ENCODE measurements at places on chromosomes 1 and 21.

- ATAC-seq: no peak
Observed at GRCh38 chr1:47887475-47888293, 109.5 kb downstream of the TRABD2B start.

DNA sequence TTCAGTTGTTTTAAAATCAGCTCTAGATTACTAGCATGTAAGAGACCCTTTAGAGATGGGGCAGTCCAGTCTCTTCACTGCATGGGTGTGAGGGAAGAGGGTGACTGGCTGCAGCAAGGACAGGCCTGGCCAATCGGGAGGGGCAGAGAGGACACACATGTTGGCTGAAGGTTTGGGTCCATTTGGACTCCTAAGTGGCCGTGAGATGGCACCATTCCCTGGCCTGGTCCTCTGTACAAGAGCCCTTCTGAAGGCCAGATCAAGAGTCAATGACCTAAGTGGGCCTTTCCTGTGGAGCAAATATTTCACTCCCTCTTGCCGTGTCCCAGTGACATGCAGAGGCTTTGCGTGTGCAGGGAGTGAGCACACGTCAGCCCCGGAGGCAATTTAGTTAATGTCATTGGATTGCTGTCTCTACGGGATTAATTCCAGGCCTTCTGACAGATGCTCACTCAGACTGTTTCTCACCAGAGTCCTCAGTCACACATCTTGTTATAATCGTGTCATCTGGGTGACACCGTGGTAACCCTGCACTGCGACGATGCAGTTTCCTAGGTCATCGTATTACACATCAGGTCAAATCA lies 613.0 kb downstream of the NPHP4 start:
- ATAC-seq: no peak

DNA sequence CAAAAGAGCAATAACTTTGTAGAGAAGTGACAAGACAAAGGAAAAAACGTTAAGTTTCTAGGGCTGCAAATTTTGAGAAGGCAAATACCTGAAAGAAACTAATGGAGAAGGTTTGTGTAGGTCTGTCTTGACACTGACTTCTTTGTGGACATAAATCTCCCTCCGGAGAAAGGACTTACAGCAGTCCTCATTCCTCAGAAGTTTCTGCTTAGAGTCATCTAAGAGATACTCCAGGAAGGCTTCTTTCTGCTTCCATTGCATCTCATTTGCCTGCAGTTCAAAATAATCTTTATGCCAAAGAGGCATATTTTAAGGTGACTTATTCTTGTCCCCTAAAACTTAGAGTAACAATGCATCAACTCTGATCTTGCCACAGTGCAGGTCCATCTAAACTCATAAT lies 4.4 kb upstream of the C4BPB start:
- ATAC-seq: no peak

DNA sequence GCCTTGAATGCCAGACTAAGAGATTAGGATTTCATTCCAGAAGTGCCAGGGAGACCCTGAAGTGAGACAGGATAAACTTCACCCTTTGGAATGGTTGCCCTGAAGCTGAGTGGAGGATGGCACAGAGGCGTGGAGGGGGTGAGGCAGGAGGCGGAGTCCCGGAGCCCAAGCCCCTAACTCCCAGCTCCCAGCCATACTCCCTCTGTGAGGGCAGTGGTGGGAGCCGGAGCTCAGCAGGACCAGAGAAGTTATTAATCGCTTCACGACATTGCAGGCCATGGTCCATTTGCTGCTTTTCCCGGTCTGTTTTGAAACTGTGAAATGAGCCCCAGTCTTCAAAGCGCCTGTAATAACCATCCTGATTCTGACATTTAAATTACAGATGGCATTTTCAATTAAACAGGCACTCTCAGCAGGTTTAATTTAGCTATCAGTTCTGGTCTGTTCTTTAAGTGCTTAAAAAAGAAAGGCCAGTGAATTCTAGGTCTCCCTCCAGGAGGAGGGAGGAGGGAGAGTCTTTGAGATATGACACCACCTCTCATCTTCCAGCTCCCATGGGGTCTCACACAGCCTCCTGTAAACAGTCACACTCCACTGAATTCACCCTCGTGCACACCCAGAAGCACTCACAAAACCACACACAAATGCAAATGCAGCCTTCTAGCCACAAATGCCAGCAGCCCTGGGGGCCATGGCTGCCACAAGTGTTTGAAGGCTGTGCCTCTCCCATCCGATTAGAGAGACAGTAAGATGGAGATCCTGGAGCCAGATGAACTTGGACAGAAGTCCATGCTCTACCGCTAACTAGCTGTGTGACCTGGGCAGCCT lies 19.6 kb downstream of the FBXO2 start:
- no peak for ATAC-seq

- ATAC-seq: no peak
Observed at GRCh38 chr1:230787471-230787870, 40.3 kb downstream of the CAPN9 start.

DNA sequence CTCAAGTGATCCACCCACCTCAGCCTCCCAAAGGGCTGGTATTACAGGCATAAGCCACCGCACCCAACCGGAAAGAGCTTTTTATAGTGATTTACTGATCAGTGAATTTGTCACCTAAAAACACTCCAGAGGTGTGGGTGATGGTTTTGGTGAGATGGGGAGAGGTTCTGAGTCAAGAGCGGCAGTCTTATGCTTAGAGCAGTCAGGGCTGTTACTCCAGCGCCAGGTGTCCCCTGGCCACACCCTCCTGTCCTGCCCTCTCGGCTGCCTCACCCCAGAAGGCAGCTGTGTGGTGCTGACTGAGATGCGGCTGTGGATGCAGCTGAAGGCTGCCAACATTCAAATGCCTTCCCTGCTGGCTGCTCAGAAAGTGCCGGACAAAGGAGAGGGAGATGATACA lies 94.5 kb upstream of the LPGAT1 start:
- no peak for ATAC-seq

DNA sequence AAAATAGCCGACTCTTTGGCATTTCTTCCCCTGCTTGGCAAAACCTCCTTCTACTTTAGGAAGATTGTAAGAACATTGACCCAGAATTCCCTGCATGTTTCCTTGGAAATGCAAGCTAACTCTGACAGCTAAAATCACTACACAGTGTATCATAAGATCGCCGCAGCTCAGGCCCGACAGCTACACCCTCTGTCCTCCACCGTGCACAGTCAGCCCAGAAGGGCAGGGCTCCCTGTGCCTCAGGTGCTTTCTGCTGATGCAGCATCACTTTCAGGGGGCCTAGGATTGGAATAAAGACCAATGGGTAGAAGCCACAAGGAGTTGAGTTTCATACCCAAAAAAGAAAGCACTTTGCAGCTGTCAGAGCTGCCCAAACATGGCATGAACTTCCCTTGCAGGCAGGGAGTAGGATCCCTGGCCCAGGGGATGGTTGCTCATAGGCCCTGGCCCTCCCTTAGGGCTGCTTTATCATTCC lies 145.3 kb downstream of the SEC16B start:
- ATAC-seq: no peak

DNA sequence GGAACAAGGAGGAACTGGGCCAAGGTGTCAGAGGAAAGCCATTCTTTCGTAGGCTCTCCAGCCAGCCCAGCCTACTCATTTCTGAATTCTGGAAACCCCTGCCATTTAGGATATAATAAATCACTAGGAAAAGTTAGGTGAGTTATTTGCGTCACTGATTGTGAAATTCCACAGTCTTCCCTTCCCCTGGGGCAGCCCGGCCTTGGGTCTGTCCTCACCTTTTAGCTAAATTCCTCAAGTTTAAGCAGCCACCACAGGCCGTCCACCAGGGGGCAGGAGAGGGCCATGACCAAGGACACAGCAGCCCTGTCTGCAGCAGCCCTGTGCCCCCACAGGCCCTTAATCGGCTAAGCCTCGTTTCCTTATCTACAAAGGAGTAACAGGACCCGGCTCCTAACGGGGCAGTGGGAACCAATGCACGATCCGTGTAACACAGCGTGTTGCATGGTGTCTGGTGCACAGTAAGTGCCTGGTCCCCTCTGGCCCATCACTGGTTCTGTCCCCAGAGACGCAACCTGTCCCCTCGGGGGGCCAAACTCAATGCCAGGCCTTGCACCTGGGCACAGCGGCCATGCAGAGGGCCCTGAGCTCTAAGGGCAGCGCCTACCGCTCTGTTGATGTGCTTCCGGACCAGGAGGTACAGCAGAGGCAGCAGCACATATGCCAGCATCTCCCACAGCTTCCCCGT lies 18.1 kb downstream of the GPR157 start:
- ATAC-seq: peak; percentile 61

- no peak for ATAC-seq
Observed at GRCh38 chr21:44496564-44497550, 41.5 kb downstream of the LRRC3 start.

DNA sequence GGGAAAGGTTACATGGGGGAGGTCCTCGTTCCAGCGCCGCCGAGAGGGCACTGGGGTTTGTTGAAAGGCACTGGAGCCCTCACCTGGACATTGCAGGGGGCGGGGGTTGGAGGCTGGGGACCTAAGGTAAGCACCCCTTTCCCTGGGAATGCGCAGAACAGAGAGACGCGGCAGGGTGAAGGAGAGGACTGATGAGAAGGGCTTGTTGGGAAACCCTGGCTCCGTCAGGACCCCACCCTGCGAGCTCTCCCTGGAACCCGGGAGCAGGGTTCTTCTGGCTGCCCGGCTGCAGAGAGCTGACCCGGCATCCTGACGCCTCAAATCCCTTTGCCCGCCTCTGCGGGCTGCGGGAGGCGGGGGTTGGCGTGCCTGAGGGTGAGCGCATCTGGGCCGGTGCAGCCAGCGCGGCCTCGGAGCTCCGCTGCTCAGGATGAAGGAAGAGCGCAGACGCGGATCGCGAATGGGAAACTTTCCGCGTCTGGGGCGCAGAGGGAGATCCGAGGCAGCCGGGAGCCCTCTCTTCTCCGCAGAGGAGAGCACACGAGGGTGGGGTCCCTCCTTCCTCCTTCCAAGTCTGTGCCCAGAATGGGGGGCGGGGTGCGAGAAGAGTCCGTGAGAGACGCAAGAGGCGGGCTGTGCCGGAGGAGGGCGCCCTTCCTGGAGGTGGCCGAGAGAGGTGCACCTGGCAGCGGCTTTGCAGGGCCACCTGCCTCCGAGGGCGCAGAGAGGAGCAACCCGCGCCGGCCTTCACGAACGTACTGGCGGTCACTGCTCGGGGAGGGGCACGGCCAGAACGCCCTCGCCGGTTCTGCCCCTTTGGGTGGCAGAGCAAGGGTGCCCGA lies 2.4 kb downstream of the IGSF21 start:
- ATAC-seq: no peak

- no peak for ATAC-seq
Observed at GRCh38 chr21:16468184-16468583, 738.4 kb downstream of the USP25 start.

GRCh38 chr1:194931166-194931565 lies 1677.1 kb downstream of the KCNT2 start:
- ATAC-seq: no peak

DNA sequence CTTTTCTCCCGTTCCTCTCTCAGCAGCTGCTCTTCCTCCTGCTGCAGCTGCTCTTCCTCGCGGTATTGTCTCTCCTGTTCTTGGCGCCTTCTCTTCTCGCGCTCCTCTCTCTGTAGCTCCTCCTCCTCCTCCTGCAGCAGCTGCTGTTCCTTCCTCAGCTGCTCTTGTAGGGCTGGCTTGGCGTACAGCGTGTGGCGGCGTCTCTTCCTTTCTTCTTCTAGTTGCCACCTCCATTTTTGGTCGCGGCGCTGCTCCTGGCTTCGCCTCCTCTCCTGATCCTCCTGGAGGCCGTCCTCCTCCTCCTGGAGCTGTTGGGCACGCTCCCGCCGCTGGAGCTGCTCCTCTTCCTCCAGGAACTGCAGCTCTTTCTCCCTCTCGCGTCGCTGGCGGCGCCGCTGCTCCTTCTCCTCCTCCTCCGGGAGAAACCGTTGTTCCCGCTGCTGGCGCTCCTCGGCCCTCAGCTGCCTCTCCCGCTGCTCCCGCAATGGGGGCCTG lies 4.8 kb downstream of the TCHH start:
- ATAC-seq: peak; percentile 47

DNA sequence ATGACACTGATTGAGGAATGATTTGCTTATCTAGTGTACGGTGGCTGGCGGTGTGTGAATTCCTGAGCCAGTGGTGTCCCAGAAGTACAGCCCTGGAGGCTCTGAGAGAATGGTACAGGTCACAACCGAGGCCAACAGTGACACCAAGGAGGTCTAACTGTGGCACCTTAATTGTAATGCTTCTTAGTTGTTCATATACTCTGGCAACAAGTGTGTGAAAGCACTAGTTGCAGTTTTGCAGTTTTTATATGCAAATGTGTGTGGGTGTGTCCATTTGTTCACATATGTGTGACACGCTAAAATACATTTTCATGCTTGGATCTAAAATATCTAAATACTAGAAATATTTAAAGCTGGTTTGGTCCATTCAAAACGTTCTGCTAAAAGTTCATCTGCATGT lies 185.3 kb upstream of the FMN2 start:
- no peak for ATAC-seq

- no peak for ATAC-seq
Observed at GRCh38 chr1:59972216-59972927, 45.8 kb upstream of the CYP2J2 start.

DNA sequence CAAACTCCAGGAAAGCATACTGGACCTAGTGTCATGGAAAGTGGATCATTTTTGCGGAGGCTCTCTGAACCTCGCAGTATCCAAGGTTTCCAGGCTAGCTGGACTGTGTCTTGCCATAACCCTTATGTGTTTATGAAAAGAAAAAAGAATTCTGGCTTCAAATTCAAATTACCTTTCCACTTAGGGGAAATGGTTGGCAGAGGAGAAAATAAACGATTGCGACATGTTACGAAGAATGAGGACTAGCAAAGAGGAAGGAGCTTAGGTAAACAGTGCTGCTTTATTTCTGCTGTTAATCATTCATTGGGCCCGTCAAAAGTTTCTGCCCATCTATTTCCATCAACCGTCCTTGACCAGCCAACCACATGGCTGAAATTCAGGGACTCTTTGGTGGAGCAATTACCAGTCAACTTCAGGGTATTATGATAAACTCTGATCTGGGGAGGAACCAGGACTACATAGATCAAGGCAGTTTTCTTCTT lies at the start of gene C4BPA:
C4BPA (plus strand) TSS at position 342 of the 482 bp plus-strand sequence. CDS start 8,793 bp downstream, outside the sequence.
- no peak for ATAC-seq

GRCh38 chr1:220990427-220991339 lies 111.4 kb downstream of the HLX start:
- ATAC-seq: no peak

- ATAC-seq: no peak
Observed at GRCh38 chr1:201226178-201226514, 35.5 kb downstream of the IGFN1 start.

DNA sequence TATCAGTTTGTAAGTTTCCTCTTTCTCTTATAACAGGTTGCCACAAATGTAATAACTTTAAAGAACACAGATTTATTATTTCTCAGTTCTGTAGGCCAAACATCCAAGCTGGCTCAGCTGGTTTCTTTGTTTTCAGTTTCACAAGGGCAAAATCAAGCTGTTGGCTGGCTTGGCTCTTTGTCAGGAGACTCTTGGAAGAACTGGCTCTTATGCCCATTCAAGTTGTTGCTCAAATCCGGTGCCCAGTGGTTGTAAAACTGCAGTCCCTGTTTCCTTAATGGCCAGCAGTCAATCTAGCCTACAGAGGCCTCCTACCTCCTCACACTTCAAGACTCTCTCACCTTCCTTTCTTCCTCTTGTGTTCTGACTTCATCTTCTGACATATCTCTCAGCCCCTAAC lies 1171.0 kb downstream of the MRPL39 start:
- no peak for ATAC-seq
